ENCODE measurements at places on chromosomes 6 and 20.

GRCh38 chr6:39249278-39249677 lies 20.0 kb upstream of the KCNK5 start:
- no peaks in the 10 kb centered on the region for H3K36me3 ChIP-seq
- H3K4me1 ChIP-seq = no peaks in the 10 kb centered on the region
- H3K4me3 ChIP-seq = no peak overlapping the region
- DNase-seq = no peak
- no peak overlapping the region for H3K27ac ChIP-seq
- no peaks in the 10 kb centered on the region for H3K27me3 ChIP-seq

GRCh38 chr20:5859608-5860007 lies 90.7 kb downstream of the TRMT6 start:
- H3K4me1 ChIP-seq = peaks cover 3% of the 10 kb centered on the region
- H3K36me3 ChIP-seq = no peaks in the 10 kb centered on the region
- DNase-seq = no peak
- H3K4me3 ChIP-seq = no peak overlapping the region
- no peak overlapping the region for H3K27ac ChIP-seq

DNA sequence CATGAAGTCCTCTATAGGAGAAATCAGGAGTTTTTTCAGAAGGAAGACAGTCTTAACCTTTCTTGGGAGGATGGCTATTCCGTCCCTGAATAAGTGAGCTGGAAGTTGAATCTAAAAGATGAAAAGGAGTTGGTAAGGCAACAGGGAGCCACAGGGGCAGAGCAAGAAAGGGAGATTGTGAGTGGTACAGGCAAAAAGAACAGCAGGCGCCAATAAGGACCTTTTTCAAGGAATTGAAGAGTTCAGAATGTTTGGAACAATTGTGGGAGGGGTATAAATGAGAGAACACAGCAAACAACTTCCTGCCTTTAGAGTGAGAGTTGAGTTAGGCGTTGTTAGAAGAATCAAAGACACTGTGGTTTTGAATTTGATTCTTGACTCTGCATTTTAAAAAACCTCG lies 1003.7 kb downstream of the EPHA7 start:
- no peaks in the 10 kb centered on the region for H3K36me3 ChIP-seq
- no peaks in the 10 kb centered on the region for H3K27me3 ChIP-seq
- H3K4me1 ChIP-seq = no peaks in the 10 kb centered on the region
- no peak overlapping the region for H3K27ac ChIP-seq

- H3K4me1 ChIP-seq = peaks cover 7% of the 10 kb centered on the region
- no peaks in the 10 kb centered on the region for H3K36me3 ChIP-seq
- DNase-seq = peak; percentile 75
- no peak overlapping the region for H3K4me3 ChIP-seq
- no peaks in the 10 kb centered on the region for H3K27me3 ChIP-seq
- peak overlapping the region; percentile 44 for H3K27ac ChIP-seq
Measured at GRCh38 chr6:11374036-11375010, 141.9 kb upstream of the NEDD9 start.

- H3K27me3 ChIP-seq = no peaks in the 10 kb centered on the region
- H3K4me1 ChIP-seq = no peaks in the 10 kb centered on the region
- no peak overlapping the region for H3K27ac ChIP-seq
- DNase-seq = no peak
Measured at GRCh38 chr6:152432758-152433157, 204.4 kb downstream of the SYNE1 start.

GRCh38 chr6:2695454-2696095 lies 55.1 kb downstream of the MYLK4 start:
- H3K4me3 ChIP-seq = no peak overlapping the region
- no peaks in the 10 kb centered on the region for H3K4me1 ChIP-seq
- H3K27ac ChIP-seq = no peak overlapping the region
- DNase-seq = peak; percentile 84

DNA sequence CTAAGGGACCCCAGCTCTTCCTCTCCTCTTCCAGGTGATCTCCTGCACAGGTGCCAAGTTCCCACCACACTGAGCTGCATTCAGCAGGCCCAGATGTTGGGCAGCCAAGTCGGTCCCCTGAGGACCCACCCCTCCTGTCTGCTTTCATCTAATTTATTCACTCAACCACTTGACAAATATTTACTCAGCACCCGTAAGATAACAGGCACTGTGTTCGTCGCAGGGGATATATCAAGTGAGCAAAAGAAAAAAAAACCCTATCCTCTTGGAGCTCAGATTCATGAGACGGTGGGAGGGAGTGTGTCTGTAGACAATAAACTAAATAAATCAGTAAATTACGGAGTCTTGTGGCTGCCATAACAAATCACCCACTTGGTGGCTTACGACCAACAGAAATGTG lies 143.6 kb downstream of the MRPL14 start:
- H3K27me3 ChIP-seq = peaks cover 4% of the 10 kb centered on the region
- DNase-seq = no peak
- no peak overlapping the region for H3K4me3 ChIP-seq
- H3K36me3 ChIP-seq = no peaks in the 10 kb centered on the region

GRCh38 chr6:106417572-106418147 lies 57.1 kb downstream of the CRYBG1 start:
- no peak for DNase-seq
- no peaks in the 10 kb centered on the region for H3K27me3 ChIP-seq
- no peak overlapping the region for H3K27ac ChIP-seq
- no peaks in the 10 kb centered on the region for H3K36me3 ChIP-seq
- H3K4me1 ChIP-seq = no peaks in the 10 kb centered on the region
